ENCODE measurements at places on chromosomes 12 and 14.

- DNase-seq = no peak
Observed at GRCh38 chr12:109099431-109100020, 2.1 kb downstream of the UNG start.

- no peak for DNase-seq
Observed at GRCh38 chr12:27324530-27324929, 8.1 kb upstream of the BMAL2 start.

GRCh38 chr12:67483871-67484554 lies 164.5 kb upstream of the DYRK2 start:
- DNase-seq = no peak

DNA sequence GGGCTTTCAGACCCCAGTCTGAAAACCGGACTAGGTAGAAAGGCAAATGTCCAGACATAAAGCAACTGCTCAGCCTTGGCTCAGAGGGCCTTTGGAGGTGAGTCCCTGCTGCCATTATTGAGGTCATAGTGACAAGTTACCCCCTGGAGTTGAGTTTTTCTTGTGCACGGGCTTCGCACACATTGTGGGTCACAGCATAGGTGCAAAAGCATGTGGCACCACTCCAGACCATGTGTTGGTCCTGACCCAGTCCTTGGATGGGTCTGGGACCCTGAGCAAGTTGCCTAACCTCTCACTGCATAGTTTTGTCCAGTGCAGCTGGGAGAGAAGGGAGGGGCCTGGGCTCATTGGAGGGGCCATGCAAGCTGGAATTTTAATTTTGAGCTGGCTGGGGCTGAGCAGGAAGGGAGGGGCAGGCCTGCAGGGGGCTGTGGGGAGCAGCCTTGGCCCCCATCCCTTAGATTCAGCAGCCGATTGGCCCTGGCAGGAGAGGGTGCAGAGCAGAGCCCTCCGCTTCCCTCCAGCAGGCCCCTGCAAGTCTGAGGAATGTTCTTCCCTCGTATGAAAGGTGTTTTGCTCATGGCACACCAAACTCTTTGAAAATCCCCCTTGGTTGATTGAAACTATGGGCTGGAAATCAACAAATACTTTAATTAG lies 4.2 kb upstream of the KRT5 start:
- no peak for DNase-seq

- DNase-seq = no peak
Observed at GRCh38 chr12:92945659-92946220, 16.6 kb upstream of the EEA1 start.

DNA sequence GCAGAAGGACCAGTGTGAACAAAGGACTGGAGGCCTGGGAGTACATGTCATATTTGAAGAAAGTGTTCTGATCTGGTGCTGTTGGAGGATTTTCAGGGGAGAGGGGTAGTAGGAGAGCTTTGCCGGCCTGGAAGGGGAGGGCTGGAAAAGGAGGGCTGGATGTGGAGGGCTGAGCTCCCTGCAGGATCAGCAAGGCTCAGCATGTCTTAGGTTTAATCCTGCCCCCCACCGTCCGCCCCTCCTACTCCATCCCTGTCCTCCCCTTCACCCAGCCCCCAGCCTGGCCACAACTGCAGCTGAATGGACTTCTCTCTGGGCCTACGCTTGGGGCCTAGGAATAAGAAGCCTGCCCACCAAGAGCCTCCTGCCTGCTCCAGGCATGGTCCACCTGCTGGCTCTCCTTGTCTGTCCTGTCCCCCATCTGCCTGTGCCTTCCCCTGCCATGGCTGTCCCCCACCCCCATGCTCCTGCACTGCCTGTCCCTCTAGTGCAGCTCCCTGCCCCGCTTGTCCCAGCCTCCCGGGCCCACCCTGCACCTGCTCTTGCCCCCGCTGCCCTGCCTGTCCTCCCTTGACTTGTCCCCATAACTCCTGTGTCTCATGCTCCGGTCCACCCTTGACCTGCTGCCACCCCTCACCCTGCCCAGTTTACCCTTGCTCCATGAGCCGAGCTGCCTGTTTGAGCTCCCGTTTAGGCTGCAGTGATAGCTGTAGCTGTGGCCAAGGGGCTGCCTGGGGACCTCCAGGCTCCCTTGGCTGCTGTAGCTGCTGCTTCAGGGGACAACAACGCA lies 9.8 kb upstream of the RARG start:
- no peak for DNase-seq

GRCh38 chr14:100754020-100754419 lies 27.3 kb downstream of the DLK1 start:
- no peak for DNase-seq

- peak; percentile 24 for DNase-seq
Observed at GRCh38 chr12:23204933-23205778, 580.2 kb downstream of the ETNK1 start.

DNA sequence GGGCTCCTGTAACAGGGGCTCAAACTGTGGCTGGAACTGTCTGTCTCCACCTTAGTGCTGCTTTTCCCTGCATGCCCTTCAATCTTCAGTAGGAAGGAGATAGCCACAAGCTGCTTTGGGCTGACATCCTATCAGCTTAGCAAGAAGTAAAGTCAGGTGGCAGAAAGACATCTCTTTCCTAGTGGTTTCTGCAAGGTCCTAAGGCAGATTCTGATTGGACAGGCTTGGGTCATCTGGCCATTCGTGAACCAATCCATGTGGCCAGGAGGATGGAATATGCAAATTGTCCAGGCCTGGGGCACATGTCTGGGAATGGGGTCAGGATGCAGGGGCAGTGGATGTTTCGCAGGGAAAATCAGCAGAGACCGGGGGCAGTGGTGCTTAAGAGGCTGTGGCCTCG lies 5.2 kb downstream of the RITA1 start:
- no peak for DNase-seq

DNA sequence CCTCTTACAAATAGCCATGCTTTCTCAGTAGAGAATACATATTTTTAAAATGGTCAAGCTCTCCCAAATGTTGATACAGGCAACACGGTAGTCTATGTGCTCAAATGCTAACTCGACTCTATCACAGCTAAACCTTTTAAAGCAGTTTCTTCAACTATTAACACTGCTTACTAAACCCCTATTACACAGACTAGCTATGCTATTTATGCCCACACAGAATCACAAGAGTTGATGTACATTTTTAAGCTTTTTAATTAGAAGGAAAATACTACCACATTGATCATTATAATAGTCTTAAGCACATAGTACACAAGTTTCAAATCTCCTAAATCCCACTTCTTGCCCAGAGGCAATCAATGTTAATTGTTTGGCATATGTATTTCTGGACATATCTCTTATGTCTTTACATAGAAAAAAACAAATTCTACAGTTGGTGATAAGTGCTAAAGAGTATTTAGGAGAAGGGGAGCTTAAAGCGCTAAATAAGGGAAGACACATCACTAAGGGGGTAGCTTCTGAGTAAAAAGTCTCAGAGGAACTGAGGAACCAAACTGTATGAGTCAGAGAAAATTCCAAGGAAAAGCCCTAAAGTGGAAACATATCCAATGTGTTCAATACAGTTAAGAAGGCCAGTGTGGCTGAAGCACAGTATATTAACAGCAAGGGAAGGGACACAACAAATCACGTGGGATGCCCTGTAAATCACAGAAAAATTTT lies 13.7 kb downstream of the HNRNPC start:
- no peak for DNase-seq

GRCh38 chr14:50083467-50084337 lies 32.7 kb downstream of the VCPKMT start:
- DNase-seq = no peak

GRCh38 chr14:99383472-99384449 lies 96.9 kb downstream of the SETD3 start:
- DNase-seq = no peak

DNA sequence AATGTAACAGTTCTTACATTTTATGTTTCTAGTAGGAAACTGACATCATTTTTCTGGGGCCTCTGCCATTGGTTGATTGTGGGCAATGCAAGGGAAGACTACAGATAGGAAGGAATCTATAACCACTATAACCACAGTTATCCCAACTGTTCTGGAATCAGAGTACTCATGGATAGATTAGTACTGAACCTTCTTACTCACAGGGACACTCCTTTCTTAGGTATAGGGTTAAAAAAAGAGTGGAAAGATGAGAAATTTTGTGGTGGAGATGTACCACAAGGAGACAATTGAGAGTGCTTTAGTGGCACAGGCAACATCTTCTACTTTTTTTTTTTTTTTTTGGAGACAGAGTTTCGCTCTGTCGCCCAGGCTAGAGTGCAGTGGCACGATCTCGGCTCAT lies 21.0 kb downstream of the TMEM116 start:
- no peak for DNase-seq

- DNase-seq = no peak
Observed at GRCh38 chr12:98911396-98911795, 266.3 kb downstream of the APAF1 start.

DNA sequence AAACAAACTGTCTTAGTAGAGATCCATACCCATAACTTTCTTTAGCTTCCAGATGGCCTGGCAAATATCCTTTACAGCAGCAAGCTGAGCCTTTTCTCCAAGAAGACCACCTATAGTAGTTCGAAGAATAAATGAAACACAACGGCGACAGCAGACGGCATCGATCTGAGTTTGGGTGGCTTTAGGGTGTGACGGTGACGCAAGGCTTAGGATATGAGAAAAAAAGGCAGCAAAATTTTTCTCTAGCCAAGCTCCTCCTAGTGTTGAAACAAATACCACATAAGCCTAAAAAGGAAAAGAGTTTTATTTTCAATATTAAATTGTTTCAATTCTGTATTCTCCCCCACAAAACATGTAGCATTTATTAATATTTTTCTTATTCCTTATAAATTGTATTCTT lies 33.3 kb downstream of the HEATR5A start:
- DNase-seq = no peak

DNA sequence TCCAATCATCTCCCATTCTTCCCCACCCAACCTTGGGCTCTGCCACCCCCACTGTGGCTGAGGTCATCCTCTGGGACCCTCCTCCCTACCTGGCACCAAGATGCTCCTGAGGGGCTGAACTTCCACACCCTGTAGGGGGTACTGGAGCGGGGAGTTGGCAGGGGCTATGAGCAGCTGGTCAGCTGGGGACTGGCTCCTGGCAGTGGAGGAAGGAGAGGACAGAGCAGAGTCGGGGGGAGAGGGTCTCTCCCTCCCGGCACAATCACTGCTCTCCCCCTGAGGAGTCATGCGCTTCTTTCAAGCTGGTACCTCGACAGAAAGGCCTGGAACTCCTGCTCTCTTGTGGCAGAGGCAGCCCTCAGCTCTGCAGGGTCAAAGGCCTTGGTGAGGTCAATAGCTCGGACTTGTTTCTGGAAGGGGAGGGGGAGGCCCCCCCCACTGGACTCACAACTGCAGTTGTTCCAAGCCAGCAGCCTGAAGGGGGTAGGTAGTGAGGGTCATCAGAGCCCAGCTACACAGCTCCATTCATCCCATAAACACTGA lies 2.0 kb downstream of the B4GALNT1 start:
- DNase-seq = no peak

DNA sequence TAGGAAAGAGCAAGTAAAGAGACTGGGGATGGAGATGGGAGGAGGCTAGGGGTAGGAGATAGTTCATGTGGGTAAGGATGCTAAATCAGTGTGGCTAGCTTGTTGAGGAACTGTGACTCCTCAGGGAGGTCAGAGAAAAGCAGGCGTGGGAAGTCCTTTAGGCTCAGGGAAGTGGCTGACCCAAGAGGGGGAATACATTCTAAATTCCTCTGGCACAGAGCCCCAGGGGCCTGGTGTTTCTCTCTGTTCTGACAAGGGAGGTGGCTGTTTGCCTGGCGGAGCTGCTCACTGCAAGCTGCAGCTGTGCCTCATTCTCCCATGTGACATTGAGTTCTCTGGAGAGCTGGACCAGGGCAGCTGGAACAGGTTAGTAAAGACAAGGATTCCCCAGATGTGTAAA lies 152.2 kb upstream of the SLC38A2 start:
- DNase-seq = peak; percentile 84

GRCh38 chr14:79369359-79370332 lies 841.7 kb downstream of the DIO2 start:
- peak; percentile 38 for DNase-seq

Measured in GM04504 (cell line).